ENCODE measurements at places on chromosomes 16 and 17.

DNA sequence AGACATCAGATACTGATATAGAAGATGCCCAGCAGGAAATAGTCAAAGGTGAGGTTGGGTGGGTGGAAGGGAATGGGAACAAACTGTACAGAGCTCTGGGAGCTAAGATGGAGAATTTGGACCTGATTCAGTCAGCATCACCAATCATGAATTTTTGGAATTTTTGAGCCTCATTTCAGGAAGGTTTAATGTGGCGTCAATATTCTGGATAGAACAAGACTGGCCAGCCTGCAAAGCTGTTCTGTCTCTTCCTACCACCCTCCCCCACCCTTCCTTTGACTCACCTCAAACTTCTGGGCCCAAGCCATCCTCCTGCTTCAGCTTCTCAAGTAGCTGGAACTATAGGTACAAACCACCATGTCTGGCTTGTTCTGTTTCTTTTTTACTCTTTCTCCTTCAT, 32.6 kb downstream of the CTCF start:
- no peak for DNase-seq

GRCh38 chr16:12148120-12148519, 171.6 kb downstream of the SNX29 start:
- no peak for DNase-seq

- no peak for DNase-seq
Observed at GRCh38 chr17:64508683-64509082, 1.9 kb downstream of the CEP95 start.

- no peak for DNase-seq
Observed at GRCh38 chr17:81420769-81421462, 25.7 kb downstream of the BAHCC1 start.

GRCh38 chr16:87832741-87833502, 36.4 kb downstream of the SLC7A5 start:
- DNase-seq = no peak

DNA sequence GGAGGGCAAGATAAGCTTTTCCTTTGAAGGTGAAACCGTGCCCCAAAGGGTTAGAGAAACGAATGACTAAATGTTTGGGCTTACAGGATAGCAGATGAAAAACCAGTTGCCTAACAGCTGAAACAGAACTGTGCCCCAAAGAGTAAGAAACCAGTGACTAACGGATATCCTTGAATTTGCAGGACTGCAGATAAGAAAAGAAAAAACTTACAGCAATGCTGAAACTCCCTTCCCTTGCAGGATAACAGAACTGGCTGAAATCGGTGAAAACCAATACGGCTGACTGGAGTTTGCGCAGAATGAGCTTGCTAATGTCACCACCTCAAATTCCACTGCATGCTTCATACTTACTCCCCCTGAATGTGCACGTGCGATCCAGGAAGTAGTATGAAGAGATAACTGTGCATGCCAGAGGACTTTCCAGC, 175.2 kb upstream of the NLRP1 start:
- DNase-seq = no peak

- peak; percentile 11 for DNase-seq
Observed at GRCh38 chr16:16062023-16062937, 112.9 kb downstream of the ABCC1 start.

DNA sequence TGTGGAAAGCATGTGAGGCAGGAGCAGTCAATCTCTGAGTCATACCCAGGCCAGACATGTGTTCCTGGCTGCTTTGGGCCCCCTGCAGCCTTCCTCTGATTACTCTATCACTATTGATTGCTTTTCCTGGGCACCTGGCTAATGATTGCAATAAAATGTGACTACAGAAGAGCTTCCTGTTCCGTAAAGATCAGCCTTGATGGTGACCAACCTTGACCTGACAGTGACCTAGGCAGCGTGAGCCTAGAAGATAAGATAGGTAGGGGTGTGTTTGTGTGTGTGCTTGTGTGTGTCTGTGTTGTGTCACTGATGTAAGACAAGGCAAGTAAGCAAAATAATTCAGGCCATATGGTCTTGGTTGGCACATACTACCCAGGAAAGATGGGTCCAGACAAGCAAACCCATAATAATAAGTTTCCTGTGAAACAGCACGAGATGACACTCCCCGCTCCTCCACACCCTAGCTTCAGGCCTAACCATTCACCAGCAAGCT, 367.7 kb upstream of the CDH11 start:
- DNase-seq = no peak

DNA sequence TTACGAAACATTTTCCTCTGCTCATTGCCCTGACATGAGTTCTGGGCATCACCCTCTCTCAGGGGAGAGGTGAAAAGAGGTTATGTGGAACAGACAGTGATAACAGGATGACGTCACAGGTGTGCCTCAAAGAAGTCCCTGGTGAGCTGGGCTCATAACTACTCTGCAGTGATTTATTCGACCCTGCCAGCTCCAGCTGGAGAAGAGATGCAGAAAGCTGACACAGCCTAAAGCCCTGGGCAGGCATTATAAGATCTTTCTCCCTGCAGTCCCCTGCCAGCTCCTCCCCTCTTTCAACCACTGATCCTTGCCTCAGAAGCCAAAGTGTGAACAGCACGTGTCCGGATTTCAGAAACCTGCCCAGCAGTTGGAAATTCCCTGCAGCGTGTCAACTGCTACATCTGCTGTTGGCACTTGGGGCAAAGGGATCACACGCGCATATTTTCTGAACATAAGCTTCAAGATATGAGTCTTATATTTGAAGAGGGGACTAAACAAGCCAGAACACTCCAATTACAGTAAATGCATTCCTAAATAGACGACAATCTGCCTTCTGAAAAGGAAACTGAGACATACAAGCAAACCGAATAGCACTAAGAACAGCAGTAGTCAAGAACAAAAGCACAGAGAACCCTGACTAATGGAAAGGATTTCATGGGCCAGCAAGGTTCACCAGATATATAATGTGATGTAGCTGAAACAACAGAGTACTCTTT, 80.5 kb downstream of the SMG6 start:
- peak; percentile 80 for DNase-seq

- DNase-seq = no peak
Observed at GRCh38 chr17:78248051-78248914, 16.9 kb downstream of the TMEM235 start.

DNA sequence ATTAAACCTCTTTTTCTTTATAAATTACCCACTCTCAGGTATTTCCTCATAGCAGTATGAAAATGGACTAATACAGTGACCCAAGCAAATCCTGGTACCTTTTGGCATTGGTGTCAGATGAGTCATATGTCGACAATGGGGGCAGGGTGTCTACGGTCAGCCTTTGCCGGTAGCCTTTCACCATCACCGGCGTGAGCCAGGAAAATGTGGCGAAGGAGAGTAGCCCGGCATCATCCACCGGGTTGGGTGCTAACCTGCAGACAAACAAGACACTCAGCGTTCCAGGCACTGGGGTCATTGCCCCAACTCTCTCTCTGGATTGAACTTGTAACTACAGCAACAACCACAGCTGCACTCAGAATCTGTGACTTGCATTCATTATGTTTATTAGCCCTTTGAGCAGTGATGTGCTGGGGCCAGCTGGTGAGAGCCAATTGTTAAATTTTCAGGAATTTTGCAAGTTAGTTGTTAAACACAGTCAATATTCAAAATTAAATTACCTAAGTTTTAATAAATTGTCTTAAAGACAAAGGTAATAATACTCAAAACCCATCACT, 11.9 kb downstream of the ABCC12 start:
- DNase-seq = no peak

DNA sequence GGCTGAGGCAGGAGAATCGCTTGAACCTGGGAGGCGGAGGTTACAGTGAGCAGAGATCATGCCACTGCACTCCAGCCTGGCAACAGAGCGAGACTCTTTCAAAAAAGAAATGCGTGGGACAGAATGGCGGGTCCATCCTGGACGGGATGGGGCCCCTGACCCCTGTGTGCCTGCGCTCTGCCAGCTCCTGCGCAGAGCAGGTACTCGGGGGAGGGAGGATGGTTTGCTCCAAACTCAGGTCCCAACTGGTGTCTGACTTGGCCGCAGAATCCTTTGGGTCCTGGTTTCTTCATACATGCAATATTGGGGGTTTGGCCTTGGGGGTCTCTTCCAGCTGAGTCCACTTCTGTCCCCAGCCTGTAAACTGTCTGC, 10.4 kb downstream of the CHMP6 start:
- no peak for DNase-seq

DNA sequence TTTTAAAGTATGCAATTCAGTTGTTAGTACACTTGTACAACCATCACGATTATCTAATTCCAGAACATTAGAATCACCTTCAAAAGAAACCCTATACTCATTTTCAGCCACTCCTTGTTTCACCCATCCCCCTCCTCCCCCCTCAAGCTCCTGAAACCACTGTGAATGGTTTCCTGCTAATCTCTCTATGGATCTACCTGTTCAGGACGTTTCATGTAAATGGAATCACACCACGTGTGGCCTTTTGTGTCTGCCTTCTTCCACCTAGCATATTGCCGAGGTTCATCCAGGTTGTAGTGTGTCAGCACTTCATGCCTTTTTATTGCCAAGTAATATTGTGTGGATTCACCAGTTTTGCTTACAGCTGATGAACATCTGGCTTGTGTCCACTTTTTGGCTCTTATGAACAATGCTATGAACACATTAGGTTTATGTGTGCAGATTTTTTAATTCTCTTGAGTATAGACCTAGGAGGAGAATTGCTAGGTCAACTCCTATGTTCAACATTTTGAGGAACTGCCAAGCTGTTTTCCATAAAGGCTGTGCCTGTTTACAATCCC, 17.8 kb downstream of the EIF4A3 start:
- DNase-seq = no peak

DNA sequence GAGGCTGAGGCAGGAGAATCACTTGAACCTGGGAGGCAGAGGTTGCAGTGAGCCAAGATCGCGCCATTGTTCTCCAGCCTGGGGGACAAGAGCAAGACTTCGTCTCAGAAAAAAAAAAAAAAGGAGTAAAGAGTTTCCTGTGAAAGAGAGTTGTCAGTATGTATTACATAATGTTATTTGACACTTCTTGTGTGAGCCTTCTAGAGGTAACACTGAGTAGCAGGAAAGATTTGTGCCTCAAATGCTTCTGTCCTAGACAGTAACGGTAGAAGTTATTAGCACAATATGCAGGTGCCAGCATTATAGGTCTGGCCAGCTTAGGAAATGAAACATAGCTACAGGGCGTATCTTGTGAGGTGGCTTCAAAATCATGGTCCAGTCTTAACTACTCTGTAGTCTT, 6.2 kb downstream of the RPS6KB1 start:
- DNase-seq = no peak

DNA sequence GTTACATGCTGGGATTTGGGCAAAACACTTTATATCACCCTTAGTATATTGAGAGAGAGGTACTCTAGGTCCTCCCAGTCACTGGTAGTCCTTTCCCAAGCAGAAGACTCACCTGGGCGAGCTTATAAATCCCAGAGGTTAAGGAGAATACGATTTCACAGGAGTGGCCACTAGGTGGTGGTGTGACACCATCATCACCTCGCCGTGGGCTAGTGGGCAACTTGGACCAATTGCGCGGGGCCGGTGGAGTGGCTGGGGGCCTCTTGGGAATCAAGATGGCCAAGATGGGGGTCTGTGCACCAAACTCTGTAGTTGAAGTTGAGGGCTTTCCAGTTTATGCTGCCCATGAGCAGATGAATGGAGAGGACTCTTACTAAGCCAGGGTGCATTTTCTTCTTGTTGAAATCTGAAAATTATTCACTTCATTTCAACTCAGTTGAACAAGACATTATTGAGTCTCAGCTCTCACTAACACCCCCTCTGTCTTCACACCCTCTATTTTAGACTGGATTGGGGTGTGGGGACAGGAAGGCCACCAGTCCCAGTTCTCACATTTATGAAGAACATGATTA, 38.2 kb upstream of the PIRT start:
- no peak for DNase-seq

GRCh38 chr16:60684002-60684401, 1352.2 kb downstream of the CDH8 start:
- DNase-seq = no peak

DNA sequence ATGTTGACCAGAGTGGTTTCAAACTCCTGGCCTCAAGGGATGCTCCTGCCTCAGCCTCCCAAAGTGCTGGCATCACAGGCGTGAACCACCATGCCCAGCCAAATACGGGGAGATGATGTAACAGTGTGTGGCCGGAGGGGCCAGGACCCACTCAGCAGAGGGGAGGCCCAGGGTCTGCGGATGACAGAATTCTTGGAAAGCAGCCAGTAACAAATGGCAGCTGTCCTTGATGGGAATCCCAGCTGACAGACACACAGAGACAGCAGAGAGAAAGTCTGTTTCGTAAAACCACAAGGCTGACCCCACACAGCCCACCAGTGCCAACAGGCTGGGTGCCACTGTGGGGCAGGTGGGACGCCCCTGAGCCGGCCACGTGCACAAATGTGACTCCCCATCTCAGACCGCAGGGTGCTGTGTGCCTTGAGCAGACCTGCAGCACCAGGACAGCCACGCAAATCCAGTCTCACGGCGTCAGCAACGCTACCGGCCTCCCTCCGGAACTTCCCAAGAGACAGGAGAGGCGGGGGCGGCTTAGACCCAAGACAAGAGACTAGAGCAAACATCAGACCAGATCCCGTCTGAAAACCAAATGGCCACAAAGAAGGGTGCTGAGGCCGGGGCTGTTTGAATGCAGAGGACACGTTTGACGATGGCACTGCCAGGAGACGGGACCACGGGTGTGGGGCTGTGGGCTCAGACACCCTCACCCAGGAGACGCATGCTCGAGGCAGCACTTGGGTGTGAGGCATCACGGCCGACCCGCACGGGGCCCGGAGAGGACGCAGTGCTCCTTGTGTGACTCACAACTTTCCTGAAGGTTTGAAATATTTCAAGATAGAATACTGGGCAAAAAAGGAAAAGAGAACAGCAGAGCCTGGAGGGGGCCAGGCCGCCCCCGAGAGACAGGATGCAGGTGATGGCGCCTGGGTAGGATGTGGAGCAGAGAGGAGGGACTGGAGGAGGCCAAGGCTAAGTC, 24.6 kb downstream of the CTU2 start:
- DNase-seq = no peak

GRCh38 chr16:47470810-47471209, 9.7 kb downstream of the PHKB start:
- no peak for DNase-seq

DNA sequence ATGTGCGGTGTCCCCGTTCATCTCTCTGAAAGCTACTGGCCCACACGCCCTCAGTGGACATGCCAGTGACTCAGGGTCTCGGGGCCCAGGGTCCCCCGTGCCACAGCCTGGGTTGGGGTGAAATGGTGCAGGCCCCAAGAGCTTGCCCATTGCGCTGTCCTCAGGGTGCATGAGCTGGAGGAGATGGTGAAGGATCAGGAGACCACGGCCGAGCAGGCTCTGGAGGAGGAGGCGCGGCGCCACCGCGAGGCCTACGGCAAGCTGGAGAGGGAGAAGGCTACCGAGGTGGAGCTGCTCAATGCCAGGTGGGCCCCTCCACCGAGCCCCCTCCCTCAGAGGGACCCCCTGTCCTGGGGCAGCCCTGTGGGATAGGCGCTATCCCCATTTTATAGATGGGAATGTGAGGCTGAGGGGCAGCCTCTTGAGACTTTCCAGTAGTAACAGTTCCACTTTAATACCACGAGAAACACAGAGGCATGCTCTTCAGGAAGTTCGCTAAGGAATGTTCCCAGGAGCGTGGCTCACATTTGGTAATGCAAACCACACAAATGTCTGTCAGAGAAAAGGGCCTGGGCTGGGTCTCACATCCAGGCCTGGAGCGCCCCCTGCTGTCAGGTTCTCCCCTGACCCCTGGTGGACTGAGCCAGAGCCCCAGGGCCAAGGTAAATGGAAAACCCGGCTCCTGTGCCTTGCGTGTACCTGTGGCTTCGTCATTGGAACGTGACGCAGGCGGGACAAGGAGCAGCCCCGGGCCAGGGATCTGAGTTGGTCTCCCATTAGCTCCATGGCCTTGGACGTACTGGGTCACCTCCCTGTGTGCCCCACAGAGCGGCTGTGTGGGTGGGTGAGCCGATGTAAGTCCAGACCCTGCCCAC, 133.7 kb downstream of the RAB11FIP4 start:
- DNase-seq = peak; percentile 84

- DNase-seq = no peak
Observed at GRCh38 chr16:61148930-61149329, 887.3 kb downstream of the CDH8 start.

All from CD4-positive, alpha-beta T cell treated with Interleukin-12 subunit alpha and Interleukin-12 subunit beta, for 1 hour (primary cell).